ENCODE measurements at places on chromosomes 4 and X.

GRCh38 chr4:44651425-44651824 lies at the start of gene YIPF7:
YIPF7 (minus strand) TSS chr4:44651625; CDS start chr4:44650100, 1,525 bp downstream.
- no peak for DNase-seq

DNA sequence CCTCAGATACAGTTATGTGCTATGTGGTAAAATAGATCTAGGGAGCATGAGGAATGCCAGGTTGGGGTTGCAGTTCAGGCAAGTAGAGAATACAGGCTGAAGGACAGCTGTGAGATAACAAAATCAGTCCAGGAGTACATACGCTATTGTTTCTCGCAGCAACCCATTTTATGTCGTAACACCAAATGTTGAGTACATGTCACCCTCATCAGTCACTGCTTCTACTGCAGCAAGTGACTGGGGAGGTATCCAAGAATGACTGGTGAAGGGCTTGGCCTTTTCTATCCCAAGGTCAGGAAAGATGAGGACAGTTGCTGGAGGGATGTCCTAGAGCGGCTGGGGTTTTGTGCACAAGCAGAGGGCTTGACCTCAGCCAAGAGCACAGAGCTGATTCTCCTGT lies 172.1 kb downstream of the CBR4 start:
- DNase-seq: no peak

- DNase-seq: no peak
Observed at GRCh38 chrX:152220606-152221005, 82.2 kb upstream of the MAGEA10 start.

- no peak for DNase-seq
Observed at GRCh38 chr4:19947349-19947748, 304.4 kb upstream of the SLIT2 start.

DNA sequence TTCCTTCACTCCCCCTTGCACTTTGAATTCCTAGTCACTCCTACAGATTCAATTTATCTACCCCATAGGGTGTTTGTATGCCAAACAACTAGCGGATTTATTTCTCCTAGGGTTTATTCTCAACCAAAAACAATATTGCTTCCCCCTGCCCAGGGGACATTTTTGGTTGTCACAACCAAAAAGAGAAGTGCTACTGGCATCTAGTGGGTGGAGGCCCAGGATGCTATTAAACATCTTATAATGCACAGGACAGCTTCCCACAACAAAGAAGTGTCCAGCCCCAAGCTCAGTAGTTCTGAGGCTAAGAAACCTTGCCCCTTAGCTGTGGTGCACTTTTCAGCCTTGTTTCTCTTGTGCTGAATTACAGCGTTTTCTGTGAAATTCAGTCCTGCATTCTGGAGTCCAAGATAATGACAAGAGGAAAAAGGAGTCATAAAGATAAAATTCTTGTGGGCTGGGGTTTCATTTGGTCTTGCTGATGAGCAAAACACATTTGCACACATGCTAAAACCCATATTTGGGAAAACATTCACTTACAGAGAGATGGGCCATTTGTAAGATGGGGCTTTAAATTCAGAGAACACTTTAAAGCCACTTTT lies 11.2 kb upstream of the SYTL4 start:
- DNase-seq: no peak

DNA sequence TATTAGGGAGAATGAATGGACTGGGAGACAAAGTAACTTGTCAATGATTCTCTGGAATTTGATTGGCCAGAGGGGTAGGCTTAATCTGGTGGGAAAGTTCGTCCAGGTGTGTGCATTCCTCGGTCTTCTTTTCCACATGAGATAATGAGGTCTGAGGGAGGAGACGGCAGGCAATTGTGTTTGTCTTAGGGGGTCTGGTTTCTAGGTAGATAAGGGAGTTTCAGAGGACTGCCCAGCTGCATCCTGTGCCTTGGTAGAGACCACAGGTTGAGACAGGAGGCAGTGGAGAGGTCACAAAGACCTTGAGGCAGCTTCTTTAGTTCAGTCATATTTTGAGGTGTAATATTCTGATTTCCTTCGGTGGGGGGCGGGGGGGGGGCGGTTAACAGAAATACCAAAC lies 4.3 kb downstream of the MGST2 start:
- no peak for DNase-seq

DNA sequence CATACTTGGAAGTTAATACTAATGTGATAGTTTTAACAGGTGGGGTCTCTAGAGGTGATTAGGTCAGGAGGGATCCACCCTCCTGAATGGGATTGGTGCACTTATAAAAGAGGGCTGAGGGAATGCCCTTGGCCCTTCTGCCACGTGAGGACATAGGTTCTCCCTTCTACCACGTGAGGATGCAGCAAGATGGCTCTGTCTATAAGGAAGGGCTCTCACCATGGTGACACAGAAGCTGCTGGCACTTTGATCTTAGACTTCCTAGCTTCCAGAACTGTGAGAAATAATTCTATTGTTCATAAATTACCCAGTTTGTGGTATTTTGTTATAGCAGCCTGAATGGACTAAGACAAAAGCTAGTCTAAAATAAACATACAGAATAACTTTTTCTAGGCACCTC lies 1.0 kb downstream of the AADAT start:
- DNase-seq: no peak

All from HuH-7.5 (cell line).